ENCODE measurements at places on chromosomes 3 and 15.

DNA sequence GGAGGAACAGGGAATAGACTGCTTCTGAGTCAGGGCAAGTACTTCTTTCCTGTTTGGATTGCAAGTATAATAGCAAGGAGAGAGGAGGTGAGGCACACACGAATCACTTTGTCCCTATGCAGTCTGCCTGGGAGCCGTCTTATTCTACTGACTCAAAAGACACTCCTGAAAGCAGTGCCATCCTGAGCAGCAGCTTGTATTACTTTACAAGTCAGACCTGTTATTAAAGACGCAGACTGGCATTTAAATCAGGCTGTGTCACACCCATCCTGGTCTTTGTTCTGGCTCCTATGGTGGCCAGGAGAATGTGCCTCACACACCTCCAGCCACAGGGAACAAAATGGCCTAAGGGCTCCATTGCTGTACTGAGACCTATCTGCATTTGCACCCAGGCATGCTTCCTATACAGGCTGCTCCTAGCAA, 17.9 kb upstream of the SQOR start:
- no peak overlapping the region for H3K4me3 ChIP-seq
- DNase-seq: no peak
- H3K27me3 ChIP-seq: no peaks in the 10 kb centered on the region

- no peaks in the 10 kb centered on the region for H3K36me3 ChIP-seq
- no peak overlapping the region for H3K27ac ChIP-seq
- no peak overlapping the region for H3K4me3 ChIP-seq
- H3K4me1 ChIP-seq: no peaks in the 10 kb centered on the region
These were observed 135.4 kb downstream of the RAB11A start for GRCh38 chr15:66004618-66005262.

DNA sequence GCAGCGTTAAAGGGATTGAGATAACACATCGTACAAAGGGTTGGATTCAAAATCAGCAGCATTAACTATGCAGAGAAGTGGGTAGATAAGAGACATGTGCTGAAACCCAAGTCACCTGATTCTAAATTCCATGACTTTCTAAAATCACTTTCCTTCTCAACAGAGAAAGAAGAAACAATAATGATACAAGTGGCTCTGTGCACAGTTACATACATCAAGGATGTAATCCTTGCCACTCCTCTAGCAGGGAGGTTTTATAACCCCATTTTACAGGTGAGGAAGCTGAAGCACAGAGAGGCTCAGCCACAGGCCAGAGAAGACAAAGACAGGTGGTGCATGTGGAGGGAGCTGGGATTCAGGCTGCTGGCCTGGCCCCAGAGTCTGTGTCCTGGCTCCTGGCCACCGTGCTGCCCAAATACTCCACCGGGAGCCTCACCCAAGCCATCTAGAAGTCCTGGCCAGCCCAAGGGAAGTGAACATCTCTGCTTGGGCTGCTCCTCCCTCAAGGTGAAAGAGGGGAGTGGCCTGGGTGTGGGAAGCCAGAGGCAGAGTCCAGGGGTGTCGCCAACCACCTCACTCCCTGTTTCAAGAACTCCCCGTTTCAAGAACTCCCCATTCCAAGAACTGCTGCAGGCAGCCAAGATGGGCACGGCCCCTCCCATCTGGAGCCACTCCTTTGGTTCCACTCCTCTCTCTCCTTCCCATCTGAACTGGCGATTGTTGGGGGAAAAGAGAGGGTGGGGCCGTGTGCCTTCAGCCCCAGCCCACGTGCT, 147.1 kb downstream of the NUP210 start:
- no peaks in the 10 kb centered on the region for H3K4me1 ChIP-seq
- H3K27ac ChIP-seq: no peak overlapping the region
- no peak for DNase-seq
- H3K27me3 ChIP-seq: peaks cover 6% of the 10 kb centered on the region
- no peaks in the 10 kb centered on the region for H3K36me3 ChIP-seq

DNA sequence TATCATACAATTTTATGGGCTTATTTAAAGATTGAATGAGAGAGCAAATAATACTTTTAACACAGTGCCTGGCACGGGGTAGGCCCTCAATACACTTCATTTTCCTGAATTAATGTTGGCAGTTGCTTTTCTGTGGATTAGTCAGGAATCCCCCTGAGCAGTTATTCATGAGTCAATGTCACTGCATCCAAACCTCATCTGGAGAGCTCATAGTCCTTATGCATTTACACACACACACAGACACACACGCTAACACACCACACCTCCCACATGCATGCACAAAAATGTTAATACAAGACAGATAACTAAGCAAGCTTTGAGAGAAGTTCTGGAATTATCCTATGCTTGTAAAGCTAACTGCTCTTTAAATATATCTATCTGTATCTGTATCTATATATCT, 34.0 kb upstream of the TNFAIP8L3 start:
- peaks cover 24% of the 10 kb centered on the region for H3K27me3 ChIP-seq
- no peak overlapping the region for H3K4me3 ChIP-seq
- DNase-seq: no peak
- no peaks in the 10 kb centered on the region for H3K4me1 ChIP-seq
- H3K27ac ChIP-seq: no peak overlapping the region

- no peak overlapping the region for H3K27ac ChIP-seq
- H3K36me3 ChIP-seq: no peaks in the 10 kb centered on the region
- H3K27me3 ChIP-seq: peaks cover 7% of the 10 kb centered on the region
- H3K4me1 ChIP-seq: no peaks in the 10 kb centered on the region
- no peak overlapping the region for H3K4me3 ChIP-seq
These were observed 101.2 kb downstream of the SMAD6 start for GRCh38 chr15:66803182-66803729.

DNA sequence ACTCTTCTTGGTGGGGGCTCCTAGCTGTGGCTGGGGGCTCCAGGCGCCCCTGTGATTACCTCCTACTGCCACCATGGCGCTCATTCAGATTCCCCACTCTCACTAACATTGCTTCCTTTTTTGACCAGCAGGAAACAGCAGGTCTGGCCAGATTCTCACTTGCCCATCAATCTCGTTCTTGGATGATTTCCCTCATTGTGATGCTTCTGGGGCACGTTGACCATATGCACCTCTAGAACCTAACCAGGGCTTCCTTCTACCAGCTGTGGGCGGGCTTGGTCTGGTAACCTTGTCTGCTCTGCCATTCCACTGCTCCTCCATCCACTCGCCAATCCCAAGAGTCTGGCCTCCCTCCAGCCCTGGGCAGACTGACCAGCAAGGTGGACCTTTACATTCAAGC, 35.9 kb upstream of the PTPN23 start:
- H3K27me3 ChIP-seq: no peaks in the 10 kb centered on the region
- no peak for DNase-seq

DNA sequence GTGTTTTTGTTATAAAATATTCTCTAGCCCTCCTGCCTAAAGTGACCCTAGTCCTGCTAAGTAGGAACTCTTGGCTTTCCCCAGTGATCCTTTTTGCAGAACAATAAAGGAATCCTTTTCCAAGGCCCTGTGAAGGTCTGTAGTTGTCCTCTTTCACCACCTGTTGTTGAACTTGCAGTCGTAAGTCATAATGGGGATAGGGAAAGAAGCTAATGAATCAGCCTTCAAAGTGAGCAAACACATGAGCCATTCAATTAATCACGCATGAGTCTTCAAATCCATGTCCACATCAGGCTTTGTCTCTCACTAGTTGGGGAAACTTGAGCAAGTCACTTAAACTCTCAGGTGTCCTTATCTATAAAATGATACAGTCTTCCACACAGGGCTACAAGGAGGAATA, 27.6 kb downstream of the ZNF860 start:
- H3K4me1 ChIP-seq: no peaks in the 10 kb centered on the region
- no peak overlapping the region for H3K27ac ChIP-seq
- no peak overlapping the region for H3K4me3 ChIP-seq
- peaks cover 6% of the 10 kb centered on the region for H3K27me3 ChIP-seq

All from naive thymus-derived CD8-positive, alpha-beta T cell (primary cell).